Stimulated activated CD4-positive, alpha-beta T cell treated with anti-CD3 and anti-CD28 coated beads, Interleukin-2, amount 100 ng/mL, for 48 hours (primary cell): ENCODE measurements at places on chromosomes 6 and 20.

GRCh38 chr20:45910670-45911485 is 1.1 kb downstream of the PLTP start:
- peak; percentile 95 for DNase-seq

- DNase-seq: no peak
Observed at GRCh38 chr20:9755301-9755700, 83.6 kb downstream of the PAK5 start.

DNA sequence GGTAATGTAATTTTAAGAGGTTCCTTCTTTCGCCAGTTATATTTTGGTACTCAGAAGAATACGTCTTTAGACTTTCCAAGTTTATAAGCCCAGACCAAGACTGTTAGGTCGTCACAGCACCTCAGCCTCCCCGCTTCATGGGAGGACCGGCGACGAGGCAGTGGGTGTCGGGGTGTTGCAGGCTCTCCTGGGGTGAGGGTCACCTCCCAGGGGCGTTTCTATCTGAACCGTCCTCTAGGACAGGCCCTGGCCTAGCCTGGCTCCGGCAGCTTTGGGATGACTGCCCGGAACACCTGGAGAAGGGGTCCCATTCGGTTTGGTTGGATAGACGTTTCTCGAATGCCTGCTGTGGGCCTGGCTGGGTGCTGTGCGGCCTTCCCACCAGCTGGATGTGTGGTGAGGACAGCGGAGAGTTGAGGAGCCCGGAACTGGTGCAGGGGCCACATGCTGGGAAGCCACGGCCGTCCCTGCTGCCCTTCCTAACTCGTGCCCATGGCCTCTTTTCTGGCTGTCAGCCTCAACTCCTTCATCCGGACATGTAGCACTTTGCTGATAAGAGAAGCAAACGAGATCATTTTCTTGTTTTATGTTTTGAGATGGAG is 1.1 kb downstream of the OSBPL2 start:
- DNase-seq: no peak

DNA sequence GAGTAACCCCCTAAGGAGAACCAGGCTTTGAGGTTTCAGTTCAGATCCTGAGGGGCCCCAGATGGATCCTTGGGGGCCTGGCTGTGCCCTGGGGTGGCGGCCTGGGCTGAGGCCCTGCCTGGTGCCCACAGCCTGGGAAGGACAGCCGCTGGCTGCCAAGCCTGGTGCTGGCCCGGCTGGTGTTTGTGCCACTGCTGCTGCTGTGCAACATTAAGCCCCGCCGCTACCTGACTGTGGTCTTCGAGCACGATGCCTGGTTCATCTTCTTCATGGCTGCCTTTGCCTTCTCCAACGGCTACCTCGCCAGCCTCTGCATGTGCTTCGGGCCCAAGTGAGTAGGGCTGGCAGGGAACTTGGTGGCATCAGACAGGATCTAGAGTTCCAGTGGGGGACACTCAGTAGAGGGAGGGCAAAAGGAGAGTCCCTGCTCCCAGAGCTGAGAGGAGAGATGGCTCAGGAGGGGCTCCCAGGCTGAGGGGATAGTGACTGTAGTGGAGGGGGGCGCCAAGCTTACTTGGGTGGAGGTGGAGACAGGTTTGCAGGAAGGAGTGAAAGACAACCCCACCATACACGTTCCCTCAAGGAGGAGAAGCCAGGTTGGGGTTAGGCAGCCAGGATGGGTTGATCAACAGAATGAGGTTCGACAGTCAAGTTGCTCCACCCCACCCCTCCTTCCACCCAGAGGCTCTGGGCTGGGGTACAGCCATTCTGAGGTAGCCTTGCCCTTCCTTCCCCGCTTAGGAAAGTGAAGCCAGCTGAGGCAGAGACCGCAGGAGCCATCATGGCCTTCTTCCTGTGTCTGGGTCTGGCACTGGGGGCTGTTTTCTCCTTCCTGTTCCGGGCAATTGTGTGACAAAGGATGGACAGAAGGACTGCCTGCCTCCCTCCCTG is 9.5 kb downstream of the SLC29A1 start:
- no peak for DNase-seq
